CD4-positive, alpha-beta T cell treated with Interleukin-6 at 100 ng/mL for 8 hours (primary cell): ENCODE measurements at places on chromosomes 12 and 14.

GRCh38 chr14:71371711-71372396 lies 464.6 kb downstream of the PCNX1 start:
- no peak for DNase-seq

- DNase-seq: no peak
These were observed 31.3 kb upstream of the ATF1 start for GRCh38 chr12:50732591-50732990.

- DNase-seq: no peak
These were observed 215.8 kb upstream of the DIO2 start for GRCh38 chr14:80427101-80427500.

DNA sequence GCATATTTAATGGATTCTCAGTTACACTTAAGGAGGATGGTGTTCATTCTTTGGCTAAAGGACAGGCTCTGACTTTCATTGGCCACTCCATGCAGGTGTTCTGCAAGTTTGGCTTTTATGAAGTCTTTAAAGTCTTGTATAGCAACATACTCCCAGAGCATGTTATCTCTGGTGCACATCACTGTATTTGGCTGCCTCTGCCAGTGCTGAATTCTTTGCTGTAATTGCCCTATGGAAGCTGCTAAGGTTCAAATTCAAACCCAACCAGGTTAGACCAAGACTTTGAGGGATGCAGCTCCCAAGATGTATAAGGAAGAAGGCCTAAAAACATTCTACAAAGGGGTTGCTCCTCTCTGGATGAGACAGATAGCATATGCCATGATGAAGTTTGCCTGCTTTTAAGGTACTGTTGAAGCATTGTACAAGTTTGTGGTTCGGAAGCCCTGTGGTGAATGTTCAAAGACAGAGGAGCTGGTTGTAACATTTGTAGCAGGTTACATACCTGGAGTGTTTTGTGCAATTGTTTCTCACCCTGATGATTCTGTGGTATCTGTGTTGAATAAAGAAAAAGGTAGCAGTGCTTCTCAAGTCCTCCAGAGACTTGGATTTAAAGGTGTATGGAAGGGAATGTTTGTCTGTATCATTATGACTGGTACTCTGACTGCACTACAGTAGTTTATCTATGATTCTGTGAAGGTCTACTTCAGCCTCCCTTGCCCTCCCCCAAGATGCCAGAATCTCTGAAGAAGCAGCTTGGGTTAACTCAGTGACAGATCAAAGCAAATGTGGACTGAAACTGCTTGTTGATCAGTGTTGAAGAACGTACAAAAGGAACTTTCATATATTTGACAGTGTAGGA lies 19.4 kb downstream of the TMEM116 start:
- DNase-seq: peak; percentile 65

DNA sequence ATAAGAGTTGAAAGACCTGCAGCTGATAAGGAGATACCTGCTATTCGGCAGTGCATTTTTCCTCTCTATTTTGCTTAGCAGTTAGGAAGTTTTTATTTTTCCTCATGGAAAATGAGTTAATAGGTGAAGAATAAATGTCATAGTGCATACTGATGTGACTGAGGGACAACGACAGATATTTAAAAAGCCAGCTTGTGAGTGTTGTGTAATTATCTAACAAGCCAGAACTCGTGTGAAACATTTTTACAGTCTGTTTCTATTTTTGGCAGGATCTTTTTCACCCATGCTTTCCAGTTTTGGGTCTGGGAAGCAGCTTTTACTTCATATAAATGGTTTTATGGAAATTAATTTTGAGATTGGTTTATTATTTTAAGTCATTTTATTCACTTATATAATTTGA lies 2.9 kb downstream of the FBXO34 start:
- DNase-seq: no peak

DNA sequence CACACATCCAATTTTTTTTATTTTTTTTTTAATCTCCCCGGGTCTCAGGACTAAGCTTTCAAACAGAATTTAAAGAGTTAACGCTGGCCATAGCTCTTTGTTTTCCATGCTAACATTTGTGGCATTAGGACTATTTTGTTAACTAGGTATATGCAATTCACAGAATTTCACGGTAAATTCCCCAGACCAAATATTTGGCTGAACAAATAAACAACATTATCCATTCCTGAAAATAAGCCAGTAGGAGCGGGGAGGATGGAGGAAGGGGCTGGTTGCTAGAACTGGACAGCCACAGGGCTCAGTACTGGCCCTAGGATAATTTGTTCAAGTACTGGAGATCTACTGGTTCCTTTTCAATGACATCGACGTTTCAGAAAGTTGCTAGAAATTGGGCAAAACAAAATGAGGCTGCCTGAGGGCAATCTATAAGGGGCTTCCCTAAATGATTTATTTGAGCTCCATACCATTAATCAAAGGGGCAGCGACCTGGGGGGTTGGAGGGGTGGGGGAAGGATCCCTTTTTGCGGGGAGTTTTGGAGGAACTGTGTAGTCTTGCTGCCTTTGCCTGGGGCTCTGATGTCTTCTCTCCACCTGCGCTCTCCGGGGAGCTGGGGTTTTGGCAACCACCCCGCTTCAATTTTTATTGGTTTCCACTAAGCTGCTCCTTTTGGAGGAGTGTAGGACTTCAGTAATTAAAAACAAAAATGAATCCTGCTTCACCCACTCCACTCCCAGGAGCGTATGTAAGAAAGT lies 9.0 kb downstream of the BMP4 start:
- DNase-seq: no peak

GRCh38 chr12:22657538-22657937 lies 32.6 kb downstream of the ETNK1 start:
- DNase-seq: no peak

- DNase-seq: no peak
These were observed 120.0 kb upstream of the PRMT8 start for GRCh38 chr12:3371018-3371417.

GRCh38 chr14:73887694-73888459 lies 1.2 kb downstream of the ZNF410 start:
- no peak for DNase-seq

- peak; percentile 67 for DNase-seq
These were observed 391.2 kb downstream of the RAD51B start for GRCh38 chr14:68210729-68211299.

DNA sequence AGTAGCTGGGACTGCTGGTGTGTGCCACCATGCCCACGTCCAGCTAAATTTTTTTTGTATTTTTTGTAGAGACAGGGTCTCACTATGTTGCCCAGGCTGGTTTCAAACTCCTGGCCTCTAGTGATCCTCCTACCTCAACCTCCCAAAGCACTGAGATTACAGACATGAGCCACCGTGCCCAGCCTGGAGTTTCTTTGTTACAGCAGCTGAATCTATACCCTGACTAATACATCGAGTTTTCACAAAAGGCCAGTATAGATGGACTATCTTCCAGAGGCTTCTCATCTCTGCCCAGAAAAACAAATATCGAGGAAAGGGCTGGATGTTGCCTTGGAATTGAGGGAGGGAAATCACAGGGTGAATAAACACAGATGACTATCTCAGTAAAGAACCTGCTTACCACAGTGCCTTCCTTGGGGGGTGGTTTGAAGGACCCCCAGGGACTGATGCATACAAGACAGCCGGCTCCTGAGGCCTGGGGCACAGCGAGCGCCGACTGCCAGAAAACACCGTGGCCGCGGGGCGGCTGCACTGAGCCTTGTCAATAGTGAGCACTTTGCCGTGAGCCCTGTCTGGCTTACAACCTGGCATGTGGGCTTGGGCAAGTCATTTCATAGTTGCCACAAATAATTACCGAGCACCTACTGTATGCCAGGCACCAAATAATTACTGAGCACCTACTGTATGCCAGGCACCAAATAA lies 111.9 kb downstream of the SCARB1 start:
- DNase-seq: no peak

DNA sequence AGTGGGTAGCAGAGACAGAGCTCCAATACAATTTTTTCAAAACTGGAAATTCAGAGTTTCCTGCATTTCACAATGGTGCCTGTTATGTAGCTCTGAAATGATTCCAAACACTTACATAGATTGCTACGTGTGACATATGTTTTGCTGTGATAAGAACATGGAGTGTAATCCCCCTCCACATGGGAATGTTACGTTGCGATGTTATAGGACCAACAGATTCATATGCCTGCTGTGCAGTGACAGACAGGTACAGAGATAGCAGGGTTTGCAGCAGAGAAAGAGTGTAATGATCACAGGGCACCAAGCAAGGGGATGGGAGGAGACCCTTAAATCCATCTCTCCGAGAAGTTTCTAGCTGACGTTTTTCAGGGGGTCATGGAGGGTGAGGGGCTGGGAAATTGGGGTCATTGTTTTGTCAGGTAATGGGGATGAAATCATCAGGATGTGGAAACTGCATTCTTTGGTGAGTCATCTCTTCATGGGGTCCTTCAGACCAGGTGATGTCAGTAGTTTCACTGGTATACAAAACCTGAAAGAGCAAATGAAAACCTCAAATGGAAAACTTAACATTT lies 76.6 kb upstream of the OSBPL8 start:
- DNase-seq: no peak

DNA sequence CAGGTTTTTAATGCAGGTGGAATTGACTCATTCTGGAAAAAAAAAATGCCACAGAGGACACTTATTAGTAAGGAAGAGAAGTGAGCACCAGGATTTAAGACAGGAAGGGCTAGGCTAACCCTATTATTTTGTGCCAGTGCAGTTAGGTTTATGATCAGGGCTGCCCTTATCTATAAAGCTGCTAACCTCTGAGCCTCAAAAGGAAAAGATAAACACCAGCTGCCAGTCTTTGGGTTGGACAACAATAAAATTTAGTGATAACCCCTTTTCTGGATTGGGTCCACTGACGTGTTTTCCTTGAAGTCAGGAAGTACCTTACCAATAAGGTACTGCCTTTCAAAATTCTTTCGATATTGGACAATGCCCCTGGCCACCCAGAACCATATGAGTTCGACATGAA lies 128.9 kb downstream of the NUBPL start:
- DNase-seq: no peak
